ENCODE measurements at places on chromosomes 11 and 22.

DNA sequence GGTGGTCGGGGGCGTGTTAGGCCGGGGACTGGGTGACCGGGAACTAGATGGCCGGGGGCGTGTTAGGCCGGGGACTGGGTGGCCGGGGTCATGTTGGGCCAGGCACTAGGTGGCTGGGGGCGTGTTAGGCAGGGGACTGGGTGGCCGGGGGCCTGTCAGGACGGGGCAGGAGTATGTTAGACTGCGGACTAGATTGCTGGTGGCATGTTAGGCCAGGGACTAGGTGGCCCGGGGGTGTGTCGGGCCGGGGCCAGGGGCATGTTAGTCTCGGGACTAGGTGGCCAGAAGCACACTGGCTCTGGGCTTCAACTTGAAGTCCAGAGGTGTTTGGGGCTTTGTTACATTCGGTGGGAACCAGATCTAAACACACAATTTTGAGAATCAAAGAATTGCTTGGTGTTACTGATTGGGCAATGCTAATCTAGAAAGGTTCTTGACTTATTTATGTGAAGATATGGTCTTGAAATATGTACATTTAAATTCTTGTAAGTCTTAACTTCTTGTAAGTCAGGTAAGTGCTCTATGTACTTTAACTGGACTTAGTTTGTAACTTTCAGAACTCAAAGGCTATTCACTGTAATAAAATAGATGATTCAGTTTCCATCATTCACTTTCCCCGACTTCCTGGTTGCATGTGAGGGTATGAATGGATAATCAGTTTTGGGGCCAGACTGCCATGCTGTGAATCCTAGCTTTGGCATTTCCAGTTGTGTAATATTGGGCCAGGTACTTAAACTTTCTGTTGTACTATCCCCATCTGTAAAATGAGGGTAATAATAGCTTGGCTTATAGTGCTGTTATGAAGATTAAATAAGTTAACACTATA is 1.1 kb downstream of the EXT2 start:
- no peak for DNase-seq

GRCh38 chr11:2266586-2267305 is 3.6 kb downstream of the ASCL2 start:
- DNase-seq = no peak

DNA sequence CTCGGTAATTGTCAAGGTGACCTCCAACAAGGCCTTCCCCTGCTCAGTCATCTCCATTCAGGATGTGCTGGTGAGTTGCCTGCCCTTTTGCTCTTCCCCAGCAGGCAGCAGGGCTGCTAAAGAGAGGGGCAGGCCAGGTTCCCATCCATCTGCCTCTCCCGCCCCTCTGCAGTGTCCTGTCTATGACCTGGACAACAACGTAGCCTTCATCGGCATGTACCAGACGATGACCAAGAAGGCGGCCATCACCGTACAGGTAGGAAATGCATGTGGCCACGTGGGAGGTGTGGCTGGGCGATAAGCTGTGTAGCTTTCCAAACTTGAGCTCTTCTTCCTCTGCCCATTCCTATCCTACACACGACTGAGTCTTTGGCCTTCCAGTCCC is 4.0 kb downstream of the SIDT2 start:
- DNase-seq = no peak

DNA sequence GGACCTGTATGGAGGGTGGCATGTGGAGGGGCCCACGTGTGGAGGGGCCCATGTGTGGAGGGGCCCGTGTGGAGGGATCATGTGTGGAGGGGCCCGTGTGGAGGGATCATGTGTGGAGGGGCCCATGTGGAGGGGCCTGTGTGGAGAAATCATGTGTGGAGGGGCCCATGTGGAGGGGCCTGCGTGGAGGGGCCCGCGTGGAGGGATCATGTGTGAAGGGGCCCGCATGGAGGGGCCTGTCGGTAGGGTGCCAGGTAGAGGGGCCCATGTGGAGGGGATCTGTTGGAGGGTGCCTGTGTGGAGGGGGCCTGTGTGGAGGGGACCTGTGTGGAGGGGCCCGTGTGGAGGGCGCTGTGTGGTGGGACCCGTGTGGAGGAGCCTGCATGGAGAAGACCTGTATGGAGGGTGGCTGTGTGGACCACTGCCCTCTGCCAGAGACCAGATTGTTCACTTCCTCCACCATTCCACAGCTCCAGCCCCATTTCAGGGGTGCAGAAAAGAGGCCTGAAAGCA is 47.0 kb downstream of the IGLL5 start:
- no peak for DNase-seq

- DNase-seq = no peak
Observed at GRCh38 chr11:130110339-130111108, 40.8 kb downstream of the APLP2 start.

DNA sequence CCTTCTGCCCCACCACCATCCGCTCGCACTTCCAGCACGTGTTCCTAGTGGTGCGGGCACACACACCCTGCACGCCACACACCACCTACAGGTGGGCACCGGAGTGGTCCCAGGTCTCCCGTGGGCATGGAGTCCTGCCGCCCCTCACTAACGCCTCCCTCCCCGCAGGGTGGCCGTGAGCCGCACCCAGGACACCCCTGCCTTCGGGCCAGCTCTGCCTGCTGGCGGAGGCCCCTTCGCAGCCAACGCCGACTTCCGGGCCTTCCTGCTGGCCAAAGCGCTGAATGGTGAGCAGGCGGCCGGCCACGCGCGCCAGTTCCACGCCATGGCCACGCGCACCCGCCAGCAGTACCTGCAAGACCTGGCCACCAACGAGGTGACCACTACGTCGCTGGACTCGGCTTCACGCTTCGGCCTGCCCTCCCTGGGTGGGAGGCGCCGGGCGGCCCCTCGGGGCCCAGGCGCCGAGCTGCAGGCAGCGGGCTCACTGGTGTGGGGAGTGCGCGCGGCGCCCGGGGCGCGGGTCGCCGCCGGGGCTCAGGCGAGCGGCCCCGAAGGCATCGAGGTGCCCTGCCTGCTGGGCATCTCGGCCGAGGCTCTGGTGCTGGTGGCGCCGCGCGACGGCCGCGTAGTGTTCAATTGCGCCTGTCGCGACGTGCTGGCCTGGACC is 8.5 kb downstream of the SIPA1 start:
- no peak for DNase-seq

DNA sequence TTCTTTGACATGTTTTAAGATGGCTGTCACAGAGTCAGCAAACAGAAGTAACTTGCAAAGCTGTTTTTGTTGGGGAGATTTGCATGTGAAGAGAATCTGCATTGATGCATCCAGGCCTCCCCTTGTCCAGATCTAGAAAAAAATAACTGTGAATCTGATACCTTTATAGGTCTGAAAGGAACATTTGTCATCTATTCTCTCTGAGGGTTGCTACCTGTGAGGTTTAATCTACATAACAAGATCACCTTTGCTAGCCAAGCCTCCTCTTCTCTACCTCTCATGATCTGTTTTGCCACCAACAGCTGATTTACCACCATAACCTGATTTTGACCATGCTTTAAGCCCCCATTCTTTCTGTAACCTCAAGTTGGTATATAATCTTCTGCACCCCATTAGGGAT is 47.2 kb upstream of the SLC5A12 start:
- DNase-seq = no peak

- DNase-seq = no peak
Observed at GRCh38 chr11:61155741-61156140, 5.5 kb downstream of the VPS37C start.

DNA sequence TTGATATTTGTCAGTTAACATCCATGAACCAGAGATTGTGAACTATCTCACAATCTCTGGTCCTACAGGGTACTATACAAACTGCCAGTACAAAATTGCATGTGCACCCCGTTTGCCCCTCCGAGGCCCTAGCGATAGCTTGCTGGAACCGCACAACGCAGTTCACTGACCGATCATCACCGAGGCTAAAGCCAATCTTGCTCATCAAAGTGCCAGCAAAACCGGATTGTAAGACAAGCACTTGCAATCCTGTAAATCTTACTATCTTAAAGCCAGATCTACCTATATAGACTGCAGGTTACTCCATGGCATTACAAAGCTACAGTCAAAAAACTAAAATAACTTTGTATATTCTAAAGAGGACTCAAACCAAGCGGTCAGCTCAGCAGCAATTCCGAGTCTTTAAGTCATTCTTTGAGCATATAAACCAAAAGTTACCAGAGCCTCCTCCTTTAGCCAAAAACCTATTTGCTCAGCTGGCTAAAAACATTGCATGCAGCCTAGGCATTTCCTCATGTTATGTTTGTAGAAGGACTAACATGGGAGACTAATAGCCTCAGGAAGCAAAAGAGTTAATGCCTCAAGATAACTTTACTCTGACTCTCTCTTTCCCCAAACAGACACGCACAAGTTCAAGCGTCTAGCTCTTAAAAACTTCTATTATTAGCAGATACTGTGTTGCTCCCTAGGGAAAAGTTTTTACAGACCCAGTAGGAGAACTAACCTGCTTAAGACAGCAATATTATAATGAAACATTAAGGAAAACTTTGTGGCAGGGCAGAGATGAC is 30.7 kb upstream of the CPT1A start:
- no peak for DNase-seq

DNA sequence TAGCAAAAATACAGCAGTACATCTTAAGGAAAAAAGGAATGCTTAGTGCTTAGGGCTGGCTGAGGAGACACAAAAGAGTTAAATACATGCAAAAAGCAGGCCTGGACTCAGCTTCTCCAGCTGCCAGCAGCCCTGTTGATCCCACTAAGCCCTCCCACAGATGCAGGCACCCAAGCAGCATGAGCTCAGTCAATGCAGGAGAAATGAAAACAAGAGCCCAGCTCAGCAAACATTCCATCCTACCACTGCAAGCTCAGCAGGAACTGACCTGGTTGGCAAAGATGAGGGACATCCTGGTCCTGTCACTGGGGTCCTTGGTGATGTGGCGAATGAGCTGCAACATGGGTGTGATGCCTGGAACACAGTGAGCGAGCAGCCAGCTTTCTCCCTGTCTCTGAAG is 5.8 kb downstream of the CYB5R2 start:
- DNase-seq = no peak

DNA sequence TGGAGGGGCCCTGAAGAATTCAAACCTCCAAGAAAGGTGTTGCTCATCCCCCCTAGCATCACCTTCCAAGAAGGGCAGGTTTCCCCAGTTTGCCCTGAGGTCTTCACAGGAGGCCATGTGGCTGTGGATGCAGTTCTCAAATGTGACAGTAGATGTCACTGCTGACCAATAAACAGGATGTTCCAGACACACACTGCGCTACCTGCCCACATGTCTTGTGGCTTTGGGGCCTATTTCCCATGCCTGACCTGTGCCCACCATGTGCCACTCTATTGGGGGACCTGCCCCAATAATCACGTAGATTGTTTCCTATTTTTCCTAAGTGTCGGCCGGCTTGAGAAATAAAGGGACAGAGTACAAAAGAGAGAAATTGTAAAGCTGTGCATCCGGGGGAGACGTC is 4.5 kb downstream of the GSTT2 start:
- no peak for DNase-seq

DNA sequence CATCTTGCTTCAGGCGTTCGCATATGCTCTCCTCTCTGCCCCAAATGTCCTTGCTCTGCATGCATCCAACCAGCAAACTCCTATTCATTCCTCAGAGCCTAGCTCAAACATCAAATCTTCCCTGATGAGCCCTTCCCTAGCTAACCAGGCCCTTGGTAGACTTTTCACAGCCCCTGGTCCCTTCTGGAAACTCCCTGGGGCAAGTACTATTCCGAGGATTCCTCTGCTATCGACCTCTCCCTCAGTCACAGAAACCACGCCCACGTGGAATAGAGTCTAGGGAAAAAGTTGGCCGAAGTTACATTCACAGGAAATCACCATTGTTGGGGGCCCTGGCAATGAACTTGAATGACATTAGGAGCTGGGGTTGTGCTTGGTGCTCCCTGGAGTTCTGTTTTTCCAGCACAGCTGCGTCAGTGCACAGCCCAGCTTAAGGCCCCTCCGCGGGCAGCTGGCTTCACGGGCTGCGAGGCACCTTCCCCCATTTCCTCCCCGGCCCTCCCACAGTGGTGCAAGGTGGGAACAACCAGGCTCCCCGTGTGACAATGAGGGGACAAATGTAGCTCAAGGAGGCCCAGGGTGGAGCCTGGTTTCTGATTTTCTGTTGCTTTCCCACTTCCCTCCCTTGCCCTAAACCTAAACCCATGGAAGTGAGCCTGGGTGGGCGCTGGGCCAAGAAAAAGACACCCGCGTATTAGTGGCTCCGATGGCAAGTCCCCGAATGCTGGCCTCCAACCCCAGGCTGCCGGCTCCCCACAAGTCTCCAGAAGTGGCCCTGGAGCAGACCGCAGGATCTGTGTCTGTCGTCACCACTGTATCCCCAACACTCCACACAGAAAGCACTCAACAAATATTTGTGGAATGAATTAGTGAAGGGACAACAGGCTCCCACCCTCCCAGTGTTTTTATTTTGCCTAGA is 4.3 kb upstream of the ATP5MGL start:
- DNase-seq = no peak

GRCh38 chr22:21753374-21754111 is 17.9 kb upstream of the YPEL1 start:
- no peak for DNase-seq

GRCh38 chr11:15575409-15575808 is 460.7 kb downstream of the INSC start:
- no peak for DNase-seq

- DNase-seq = no peak
Observed at GRCh38 chr11:65817312-65817834, 16.4 kb upstream of the SNX32 start.

DNA sequence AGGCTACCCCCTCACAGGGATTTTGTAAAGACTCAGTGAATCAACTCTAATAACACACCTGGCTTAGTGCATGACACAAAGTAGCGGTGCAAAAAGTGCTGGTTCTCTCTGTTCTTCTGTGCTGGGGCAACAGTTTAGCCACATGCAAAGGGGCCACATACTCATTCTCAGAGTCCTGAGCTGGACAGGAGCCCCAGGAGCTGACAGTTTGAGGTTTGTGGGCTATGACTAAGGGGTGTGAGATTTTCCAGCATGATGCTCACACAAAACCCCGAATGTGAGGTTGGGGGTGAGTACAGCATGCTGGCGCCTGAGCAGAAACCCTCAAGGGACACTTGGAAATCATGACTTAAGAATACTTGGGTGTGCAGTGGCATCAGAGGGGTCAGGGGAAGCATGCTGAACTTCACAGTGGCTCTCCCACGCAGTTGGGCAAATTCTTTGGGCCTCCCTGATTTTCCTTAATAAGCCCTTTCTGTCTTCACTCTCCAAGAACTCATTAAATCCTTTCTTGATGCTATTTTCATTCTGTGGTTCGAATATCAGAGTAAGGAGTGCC is 31.0 kb downstream of the TMPRSS5 start:
- no peak for DNase-seq

DNA sequence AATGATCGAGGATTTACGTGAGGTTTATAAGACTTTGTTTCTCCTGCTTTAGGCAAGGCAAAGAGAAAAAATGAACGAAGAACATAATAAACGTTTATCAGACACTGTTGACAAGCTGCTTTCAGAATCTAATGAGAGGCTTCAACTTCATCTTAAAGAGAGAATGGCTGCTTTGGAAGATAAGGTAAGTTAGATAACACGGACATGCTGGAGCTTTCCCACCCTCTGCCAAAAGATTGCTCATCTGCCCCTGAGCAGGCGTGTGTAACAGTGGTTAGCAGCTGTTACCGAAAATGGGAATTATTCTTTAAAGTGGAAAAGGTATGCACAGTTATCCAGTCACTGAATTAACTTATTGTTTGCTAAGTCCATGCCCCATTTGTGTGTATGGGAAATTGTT is 62.8 kb upstream of the CTTN start:
- no peak for DNase-seq
